ENCODE measurements at places on chromosomes 5 and 9.

DNA sequence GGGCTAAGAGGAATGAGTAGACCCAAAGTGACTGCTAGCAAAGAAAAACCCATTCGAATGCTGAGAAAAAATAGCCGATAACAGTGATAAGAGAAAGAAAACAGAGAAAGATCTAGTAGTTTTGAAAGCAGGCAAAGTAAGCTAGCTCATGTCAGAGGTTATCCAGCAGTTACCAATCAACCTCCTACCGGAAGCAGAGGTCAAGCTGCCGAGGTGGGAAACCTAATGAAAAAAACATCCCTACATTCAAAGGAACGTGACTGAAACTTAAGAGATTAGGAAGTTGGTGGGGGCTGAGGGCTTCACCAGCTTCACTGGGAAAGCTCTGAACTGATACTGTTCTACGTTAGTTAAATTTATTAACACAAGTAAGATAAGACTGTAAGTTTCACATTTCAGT is 32.6 kb downstream of the SSBP2 start:
- no peak for DNase-seq

DNA sequence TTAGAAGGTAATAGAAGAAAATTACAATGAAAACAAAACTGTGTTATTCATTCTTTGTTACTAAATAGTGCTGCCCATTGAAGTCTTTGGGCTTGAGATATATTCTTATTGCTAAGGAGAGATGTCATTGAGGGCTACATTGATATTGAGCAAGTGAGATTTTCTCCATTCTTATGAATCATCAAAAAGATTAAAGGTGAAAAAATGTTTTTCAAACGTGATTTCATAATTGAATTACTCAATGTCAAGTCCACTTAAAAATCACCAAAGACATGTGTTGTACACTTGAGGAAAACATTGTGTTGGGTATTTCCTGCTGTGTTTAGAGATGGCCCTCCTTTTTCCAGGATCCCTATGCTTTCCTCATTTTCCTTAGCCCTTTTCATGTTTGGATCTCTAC is 448.1 kb downstream of the NFIB start:
- no peak for DNase-seq

- DNase-seq: no peak
Measured at GRCh38 chr9:103942651-103943050, 151.5 kb upstream of the SMC2 start.

GRCh38 chr9:131091352-131091992 is 4.9 kb upstream of the AIF1L start:
- DNase-seq: no peak

GRCh38 chr5:33188089-33188488 is 252.7 kb upstream of the TARS1 start:
- no peak for DNase-seq

DNA sequence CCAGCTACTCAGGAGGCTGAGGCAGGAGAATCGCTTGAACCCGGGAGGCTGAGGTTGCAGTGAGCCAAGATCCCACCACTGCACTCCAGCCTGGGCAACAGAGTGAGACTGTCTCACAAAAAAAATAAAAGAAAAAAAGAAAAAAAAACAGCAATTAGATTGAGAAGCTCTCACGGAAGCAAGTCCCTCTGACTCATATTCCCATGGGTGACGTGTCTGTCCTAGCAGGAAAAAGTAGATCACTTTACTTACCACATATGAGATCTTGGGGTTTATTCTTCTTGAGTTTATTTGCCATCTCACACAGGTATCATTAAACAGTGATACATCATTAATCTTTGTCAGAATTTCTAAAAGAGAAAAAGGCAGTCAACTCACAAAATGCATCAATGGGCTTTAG is 62.6 kb downstream of the SUSD1 start:
- DNase-seq: peak; percentile 82

- DNase-seq: peak; percentile 9
Measured at GRCh38 chr5:41193456-41194205, 19.7 kb downstream of the C6 start.

DNA sequence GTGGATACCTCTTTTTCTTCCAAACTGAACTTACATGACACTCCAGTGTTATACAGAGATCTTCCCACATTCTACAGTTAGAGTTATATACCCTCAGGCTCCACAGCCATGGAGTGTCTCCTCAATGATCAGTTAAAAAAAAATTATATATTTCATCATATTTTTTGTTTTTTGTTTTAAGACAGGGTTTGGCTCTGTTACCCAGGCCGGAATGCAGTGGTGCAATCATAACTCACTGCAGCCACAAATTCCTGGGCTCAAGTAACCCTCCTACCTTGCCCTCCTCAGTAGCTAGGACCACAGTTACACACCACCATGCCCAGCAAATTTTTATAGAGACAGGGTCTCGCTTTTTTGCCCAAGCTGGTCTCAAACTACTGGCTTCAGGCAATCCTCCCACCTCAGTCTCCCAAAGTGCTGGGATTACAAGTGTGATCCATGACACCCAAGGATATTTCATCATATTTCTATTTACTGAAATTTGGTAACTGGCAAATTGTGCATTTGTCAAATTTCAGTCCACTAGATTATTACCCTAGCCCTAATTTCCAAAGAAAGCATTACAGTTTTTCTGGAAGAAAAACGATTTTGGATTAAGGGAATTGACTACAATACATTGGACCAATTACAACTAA is 18.1 kb upstream of the SCAI start:
- DNase-seq: no peak

GRCh38 chr9:117723986-117724625 is 19.9 kb downstream of the TLR4 start:
- no peak for DNase-seq

DNA sequence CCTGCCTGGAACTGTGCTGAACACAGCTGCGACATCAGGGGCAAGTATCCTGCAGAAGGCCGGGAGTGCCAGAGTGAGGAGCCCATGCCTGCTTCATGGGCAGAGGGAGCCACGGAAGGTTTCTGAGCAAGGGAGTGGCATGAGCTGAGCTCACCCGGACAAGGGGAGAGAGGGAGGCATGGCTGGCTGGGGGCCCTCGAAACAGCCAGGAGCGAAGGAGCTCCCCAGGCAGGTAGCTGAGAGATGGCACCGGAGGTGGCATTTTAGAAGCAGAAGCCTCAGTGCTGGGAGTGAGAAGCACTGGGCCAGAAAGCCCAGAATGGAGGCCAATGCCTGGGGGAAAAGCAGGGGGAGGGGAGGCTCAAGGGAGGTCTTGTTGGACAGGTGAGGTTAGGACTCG is 56.9 kb upstream of the SARDH start:
- no peak for DNase-seq

DNA sequence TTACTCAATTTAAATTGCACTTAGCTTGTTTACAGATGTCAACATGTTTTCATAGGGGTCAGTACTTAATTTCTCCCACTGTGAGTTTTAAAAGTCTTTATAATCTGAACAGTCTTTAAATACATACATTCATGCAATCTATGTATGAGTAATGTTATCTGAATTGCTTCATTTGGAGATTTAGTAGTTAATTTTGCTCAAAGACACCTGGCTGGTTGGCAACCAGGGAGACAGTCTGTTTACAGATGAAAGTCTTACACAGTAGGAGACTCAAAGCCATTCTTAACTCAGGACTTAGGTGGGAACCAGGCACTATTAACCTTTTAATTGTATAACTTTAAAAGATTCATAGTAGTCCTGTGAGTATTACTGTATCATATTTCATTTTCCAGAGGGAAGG is 29.3 kb downstream of the DAB2 start:
- DNase-seq: no peak

DNA sequence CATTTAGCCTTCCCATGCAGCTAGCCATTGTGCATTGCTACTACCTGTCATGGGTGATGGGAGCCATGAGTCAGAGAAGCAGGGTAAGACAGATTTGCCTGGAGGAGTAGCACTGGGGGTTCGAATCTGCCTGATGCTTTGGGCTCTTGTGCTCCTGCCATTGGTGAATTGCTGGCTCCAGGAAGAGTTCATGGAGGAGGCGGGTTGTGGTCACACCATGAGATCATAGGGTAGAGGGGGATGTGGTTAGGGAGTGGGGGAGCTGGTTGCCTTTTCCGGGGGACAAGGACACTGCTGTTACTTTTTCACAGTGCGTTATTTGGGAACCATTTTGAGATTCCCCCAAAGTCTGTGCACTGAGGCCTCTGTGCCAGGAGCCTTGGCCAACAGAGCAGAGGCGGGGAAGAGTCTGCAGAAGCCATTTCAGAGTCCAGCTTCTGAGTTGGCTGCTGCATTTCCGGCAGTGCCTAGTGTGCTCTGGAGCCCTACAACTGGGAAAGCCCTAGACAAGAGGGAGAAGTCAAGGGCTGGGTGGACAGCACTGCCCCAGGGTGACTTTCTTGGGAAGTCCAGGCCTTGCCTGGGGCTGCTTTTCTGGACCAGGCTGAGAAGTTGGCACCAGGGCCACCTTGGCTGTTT is 6.2 kb downstream of the ANGPTL2 start:
- no peak for DNase-seq

Data from A673 (cell line).